ENCODE measurements at places on chromosomes 13 and 19.
A peak's percentile ranks its signal among the peaks of the same experiment; 100 is the strongest.

- no peak for DNase-seq
These were observed 7.6 kb downstream of the FNDC3A start for GRCh38 chr13:48983331-48983730.

- DNase-seq, result peak; percentile 10
These were observed 5.0 kb upstream of the JUNB start for GRCh38 chr19:12786141-12786870.

DNA sequence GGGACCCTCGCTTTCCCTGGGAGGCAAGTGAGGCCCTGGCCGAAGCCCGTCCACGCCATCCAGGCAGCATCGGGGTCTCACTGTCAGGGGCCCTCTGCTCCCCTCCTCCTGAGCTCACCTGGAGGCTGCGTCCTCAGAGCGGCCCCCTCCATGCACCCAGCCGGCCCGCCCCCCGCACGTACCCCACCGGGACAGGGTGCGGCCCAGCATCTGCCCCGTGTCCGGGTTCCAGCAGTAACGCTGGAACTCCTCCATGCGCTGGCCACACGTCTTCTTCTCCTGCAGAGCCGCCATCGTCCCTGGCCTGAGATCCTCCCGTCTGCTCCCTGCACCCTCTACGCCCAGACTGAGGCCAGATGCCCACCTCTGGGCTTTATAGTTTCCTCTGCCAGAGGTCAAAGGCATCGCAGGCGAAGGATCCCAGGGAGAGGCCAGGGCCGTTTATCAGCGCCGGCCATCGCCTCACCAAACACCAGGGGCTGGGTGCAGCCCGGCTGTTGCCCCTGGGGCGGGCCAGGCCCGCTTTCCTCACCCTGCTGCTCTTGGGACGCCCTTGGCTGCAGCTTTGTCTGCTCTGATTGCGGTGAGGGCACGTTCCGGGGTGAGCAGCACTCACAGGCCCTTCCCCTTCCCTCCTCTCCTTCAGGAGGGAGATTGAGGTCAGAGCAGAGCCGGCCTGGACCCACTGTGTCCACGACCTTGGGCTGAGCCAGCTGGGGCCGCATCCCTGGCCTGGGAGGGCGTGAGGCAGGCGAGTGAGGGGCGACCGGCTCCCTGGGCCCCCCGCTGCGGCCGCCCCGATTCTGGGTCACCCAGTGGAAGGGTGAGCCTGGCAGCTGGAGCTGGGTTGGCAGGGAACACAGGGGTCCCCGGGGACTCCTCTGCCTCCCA, at the start of gene ATP4B:
ATP4B (minus strand) TSS at position 348 of the 891 bp plus-strand sequence; CDS start at position 294, 54 bp downstream.
- DNase-seq, result no peak

GRCh38 chr13:98658131-98658530, 81.2 kb upstream of the STK24 start:
- DNase-seq, result peak; percentile 40

GRCh38 chr19:13428352-13428751, 77.9 kb downstream of the CACNA1A start:
- DNase-seq, result no peak

DNA sequence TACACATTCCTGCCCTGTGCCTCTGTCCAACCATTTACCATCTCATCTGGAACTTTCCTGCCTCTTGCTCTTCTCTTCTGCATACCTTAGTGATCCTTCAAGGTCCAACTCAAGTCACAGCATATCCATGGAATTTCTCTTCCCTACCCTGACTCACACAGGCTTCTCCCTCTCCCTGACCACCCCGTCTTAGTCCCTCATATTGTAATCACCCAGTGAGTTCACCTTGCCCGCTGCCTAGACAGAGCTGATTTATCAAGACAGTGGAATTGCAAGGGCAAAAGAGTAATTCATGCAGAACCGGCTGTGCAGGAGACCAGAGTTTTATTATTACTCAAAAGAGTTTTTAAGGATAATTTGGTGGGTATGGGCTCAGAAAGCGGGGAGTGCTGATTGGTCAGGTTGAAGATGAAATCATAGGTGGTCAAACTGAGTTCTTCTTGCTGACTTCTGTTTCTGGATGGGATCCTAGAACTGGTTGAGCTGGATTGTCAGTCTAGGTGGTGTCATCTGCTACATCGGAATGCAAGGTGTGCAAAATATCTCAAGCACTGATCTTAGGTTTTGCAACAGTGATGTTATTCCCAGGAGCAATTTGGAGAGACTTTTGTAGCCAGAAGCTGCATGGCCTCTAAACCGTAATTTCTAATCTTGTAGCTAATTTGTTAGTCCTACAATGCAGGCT, 67.2 kb downstream of the HSPH1 start:
- DNase-seq, result peak; percentile 93

GRCh38 chr19:8506402-8506957, 4.0 kb upstream of the PRAM1 start:
- DNase-seq, result no peak

DNA sequence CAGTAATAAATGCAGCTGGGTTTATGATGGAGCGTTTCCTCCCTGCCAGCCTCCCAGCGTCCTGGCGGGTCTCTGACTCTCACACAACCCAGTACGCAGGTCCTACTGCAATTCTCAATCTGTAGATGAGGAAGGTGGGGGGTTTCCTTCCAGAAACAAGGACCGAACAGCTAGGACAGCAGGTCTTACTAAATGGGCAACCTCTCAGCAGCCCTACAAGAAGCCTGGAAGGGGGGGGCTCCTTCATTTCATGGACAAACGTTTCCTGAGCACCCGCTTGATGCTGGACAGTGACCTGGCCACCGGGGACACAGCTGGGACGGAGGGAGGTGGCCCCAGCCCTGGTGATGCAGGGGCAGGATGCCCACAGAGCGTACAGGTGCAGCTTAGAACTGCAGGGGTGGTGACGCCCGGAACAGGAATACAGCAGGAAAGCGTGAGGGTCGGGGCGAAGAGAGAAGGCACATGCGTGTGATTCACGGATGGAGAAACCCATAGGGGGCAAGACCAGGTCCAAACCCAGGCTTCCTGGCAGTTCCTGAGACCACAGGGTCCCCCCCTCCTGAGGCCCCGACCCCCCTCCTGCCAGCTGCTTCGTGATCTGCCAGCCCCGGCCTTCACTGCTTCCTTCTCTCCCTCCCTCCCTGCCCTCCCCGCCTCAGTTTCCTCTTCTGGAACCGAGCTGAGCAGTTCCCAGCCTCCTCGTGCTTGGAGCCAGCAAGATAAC, 732 bp upstream of the C2CD4C start:
- DNase-seq, result no peak

DNA sequence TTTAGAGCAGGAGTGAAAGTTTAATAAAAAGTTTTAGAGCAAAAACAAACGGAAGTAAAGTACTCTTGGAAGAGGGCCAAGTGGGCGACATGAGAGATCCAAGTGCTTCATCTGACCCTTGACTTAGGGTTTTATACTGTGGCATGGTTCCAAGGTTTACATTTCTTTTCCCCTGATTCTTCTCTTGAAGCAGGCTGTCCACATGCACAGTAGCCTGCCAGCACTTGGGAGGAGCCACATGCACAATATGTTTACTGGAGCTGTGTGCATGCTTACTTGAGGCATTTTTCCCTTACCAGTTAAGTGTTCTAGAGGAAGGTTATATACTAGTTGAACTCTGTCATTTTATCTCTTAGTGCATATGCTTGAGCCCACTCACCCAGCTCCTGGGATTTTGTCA, 295.6 kb downstream of the TBC1D4 start:
- no peak for DNase-seq

DNA sequence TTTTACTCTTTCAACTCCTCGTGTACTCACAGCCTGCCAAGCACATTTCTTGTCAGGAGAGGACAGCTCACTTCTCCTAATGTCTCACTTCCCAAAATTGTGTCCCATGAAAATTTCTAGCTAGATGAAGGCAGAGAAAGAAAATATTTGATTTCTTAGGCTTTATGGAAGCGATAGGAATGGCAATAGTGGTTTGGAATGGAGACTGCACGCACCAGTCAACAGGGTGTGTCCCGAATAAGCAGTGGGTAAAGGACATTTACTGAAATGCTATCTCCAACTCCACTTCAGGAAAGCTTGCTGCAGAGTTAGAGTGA, 321 bp upstream of the ZNF222 start:
- DNase-seq, result no peak

DNA sequence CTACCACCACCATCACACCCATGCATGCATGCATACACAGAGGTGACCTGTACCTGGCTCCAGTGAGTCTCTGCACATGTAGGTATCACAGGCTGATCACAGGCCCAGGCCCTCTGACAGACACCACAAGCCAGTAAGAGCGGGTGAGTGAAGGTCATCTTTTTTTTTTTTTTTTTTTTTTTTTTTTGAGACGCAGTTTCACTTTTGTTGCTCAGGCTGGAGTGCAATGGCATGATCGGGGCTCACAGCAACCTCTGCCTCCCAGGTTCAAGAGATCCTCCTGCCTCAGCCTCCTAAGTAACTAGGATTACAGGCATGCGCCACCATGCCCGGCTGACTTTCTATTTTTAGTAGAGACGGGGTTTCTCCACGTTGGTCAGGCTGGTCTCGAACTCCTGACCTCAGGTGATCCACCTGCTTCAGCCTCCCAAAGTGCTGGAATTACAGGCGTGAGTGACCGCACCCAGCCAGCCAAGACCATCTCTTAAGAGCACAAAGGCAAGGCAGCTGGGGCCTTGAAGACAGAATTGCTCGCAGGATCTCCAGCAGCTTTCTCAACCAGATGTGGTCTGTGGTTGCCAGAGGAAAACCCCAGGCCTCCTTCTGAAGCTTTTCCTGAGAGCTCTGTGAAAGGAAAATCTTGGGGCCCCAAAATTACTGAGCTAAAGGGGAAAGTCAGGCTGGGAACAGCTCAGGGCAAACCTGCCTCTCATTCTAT, 3.2 kb upstream of the NKG7 start:
- no peak for DNase-seq

DNA sequence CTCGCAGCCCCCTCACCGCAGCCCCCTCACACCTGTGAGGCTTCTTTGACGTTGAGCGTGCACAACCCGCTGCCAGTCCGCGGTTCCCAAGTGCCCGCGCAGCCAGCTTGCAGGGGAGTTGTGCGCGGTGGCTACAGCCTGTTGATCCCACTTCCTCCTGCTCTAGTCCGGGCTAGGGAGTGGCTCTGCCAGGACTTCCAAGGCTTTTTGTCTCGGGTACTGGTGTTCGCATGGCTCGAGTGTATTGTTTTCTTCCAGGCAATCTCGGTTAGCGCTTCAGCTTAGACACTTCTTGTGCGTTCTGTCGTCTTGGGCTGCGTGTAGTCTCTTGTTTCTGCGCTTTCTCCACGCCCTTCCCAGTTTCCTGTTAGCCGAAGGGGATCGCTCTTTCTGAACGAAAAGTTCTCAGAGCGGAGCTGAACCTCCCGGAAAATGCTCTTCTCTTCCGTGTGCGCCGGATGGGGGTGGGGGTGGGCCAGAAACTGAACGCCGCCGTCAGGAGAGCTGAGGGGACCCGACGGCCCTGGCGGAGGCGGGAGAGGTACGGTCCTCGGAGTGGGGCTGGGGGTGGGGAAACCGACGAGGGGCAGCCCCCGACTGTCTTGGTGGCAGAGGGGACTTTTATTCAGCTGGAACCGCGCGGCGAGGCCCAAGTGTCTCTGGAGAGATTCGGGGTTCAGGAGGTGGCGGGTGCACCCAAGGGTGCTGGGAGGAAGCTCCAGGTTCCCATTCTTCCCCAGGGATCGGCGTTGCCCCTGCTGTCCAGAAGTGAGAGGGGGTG, 697 bp upstream of the DGKH start:
- peak; percentile 78 for DNase-seq

GRCh38 chr19:18802354-18802753, 11.2 kb upstream of the COMP start:
- DNase-seq, result no peak

GRCh38 chr19:57813919-57814504, 701 bp downstream of the ZNF552 start:
- DNase-seq, result peak; percentile 49

DNA sequence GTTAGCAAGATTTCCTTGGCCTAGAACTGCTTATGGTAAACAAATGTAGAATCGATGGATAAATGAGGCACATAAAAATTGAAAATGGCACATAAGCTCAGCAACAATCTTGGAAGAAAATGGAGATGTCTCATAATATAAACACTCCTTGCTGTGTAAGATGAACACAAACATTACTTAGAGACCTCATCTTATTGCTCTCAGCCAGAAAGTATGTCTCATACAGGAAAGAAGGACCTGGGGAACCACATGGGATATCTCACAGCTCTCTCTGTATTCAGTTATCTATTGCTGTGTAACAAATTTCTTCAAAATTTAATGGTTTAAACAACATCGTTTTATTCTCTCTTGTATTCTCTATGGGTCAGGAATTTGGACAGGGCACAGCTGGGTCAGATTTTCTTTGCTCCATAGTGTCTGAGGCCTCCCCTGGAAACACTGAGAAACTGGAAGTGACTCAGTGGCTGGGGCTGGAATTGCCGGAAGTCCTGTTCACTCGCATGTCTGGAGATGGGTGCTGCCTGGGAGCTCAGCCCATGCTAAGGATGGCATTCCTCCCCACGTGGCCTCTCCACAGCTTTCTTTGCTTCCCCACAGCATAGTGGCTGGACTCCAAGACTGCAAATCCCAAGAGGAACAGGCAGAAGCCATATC, 105.1 kb downstream of the NUFIP1 start:
- DNase-seq, result no peak

GRCh38 chr19:1970003-1970805, 29.2 kb downstream of the CSNK1G2 start:
- peak; percentile 46 for DNase-seq

GRCh38 chr13:51058461-51059167, 52.5 kb downstream of the C13orf42 start:
- DNase-seq, result no peak

GRCh38 chr13:44219577-44220548, 153.8 kb upstream of the SERP2 start:
- no peak for DNase-seq

DNA sequence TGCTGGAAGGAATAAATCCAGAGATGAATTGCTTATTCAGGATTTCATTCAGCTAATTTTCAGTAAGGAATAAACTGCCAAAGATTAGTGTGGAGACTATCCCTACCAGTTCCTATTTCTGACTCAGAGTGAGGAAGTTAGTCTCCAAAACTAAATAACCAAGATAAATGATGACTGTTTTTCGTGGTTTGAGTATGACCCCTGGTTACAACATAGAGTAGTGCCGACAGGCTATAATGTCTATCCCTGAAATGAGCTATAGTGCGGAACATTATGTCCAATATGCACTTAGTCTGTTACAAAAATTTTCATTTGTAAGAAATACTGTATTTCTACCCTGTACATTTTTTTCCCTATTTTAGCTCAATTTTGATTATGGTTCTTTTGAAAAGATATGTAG, 51.4 kb downstream of the NBEA start:
- DNase-seq, result no peak

- no peak for DNase-seq
These were observed 151.7 kb downstream of the DLEU7 start for GRCh38 chr13:50691681-50692263.

GRCh38 chr19:4058693-4059452, 7.8 kb downstream of the ZBTB7A start:
- DNase-seq, result no peak

- peak; percentile 65 for DNase-seq
These were observed at the start of gene PRR12 for GRCh38 chr19:49590971-49591730. TSS of gene PRR12 (plus strand) at chr19:49591182. CDS start at chr19:49591655, 473 bp downstream.

GRCh38 chr13:48729856-48730255, 76.1 kb downstream of the CYSLTR2 start:
- DNase-seq, result no peak

- no peak for DNase-seq
These were observed 31.0 kb downstream of the PAK4 start for GRCh38 chr19:39156326-39157230.

GRCh38 chr19:13132471-13133180, 14.6 kb downstream of the NACC1 start:
- DNase-seq, result no peak

GRCh38 chr19:32178401-32178800, 167.0 kb upstream of the ZNF507 start:
- DNase-seq, result no peak

- no peak for DNase-seq
These were observed at the start of gene SOX1 for GRCh38 chr13:112067116-112067741. TSS of gene SOX1 (plus strand) at chr13:112067149. CDS start at chr13:112067659, 510 bp downstream.

- DNase-seq, result no peak
These were observed 7.9 kb upstream of the PEAK3 start for GRCh38 chr19:2289714-2290435.

Data from foreskin keratinocyte (primary cell).